ENCODE measurements at places on chromosomes 4 and X.

DNA sequence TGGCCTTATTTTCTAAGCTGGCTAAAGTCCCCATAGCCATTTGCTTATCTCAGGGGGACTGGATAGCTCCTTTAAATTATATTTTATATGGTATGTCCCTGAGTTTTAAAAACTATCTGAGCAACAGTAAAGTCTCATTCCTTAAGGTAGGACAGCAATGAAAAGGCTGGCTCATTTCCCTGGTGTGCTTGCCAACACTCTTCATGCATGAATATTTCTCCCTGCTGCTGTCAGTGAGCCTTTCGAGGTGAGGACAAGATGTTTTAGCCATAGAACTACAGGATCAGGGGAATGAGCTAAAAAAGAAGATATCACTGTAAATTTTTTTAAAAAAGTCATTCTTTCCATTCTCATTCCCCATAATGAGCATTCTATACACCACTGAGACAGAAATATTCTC is 427.3 kb upstream of the FAM241A start:
- no peak for DNase-seq

DNA sequence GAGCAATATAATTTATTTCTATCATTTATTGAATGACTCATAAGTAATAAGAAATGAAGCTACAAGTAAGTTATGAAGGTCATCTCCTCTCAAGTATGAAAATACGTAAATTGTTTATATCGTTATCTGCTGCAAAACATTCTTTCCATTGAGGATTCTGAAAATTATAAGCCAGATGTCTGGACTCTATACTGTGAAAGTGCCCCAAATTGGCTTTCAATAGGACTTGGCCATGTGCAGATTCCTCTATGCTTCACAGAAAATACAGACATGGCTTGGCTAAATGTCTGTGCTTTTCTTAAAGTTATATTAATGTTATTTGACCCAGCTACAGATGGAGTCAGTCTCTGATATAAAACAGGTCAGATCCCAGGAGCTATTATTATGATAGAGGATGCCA is 2109.9 kb upstream of the AGA start:
- DNase-seq: no peak

- no peak for DNase-seq
Observed at GRCh38 chrX:155048977-155049619, 21.8 kb downstream of the CMC4 start.

GRCh38 chr4:146654687-146655520 is 16.2 kb downstream of the POU4F2 start:
- DNase-seq: no peak

GRCh38 chr4:165308606-165309005 is 18.9 kb upstream of the MSMO1 start:
- DNase-seq: no peak

- DNase-seq: no peak
Observed at GRCh38 chr4:52367282-52367830, 291.7 kb downstream of the USP46 start.

- no peak for DNase-seq
Observed at GRCh38 chr4:94758141-94758699, 465 bp downstream of the BMPR1B start.

- no peak for DNase-seq
Observed at GRCh38 chr4:8144359-8144758, 14.3 kb downstream of the ABLIM2 start.

DNA sequence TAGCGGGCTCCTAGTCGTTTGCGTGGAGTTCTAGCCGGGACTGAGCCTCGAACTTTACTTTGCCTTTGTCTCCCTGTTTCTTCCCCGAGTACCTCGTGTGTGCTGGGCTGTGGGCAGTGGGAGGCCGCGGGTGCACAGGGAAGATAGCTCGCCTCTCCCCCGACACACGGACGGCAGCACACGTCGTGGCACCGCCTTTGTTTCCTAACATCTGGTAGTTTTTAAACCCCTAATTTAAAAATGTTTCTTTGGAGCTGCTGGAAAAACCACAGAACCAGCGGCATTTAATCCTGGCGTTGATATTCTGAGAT is 866 bp downstream of the RBM46 start:
- no peak for DNase-seq

DNA sequence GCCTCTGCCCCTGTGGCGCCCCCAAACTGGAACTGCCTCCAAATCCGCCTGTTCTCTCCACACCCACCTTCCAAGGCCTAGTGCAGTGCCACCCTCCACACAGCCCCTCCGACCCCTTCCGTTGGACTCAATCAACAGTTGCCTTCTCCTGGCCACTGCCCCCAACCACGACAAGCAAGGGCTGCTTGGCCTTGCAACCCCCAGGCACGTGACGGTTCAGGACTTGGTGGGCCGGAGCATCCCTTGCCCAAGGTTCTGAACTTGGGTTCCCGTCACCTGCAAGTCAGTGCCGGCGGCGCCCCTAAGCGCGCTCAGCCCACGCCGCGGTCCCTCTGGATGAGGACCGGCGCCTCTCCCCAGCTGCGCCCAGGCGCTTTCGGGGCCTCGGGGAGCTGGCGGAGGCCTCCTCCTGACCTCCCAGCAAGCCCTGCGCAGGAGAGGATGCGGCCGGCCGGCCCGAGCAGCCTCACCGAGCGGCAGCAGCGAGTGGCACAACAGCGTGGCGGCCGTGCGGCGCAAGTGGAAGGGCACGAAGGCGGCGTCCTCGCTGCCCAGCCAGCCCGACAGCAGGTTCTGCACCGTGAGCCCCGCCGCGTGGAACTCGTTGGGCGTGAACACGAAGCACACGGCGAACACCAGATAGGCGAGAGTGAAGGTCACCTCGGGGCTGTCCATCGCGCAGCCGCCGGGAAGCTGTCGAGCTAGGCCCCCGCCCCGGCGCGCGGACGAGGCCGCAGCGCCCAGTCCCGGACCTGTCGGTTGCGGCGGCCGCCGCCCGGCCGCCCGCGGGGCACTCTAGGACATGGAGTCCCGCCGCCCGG is 750 bp downstream of the TMEM129 start:
- no peak for DNase-seq

Measured in GM04503 (cell line).